ENCODE measurements at places on chromosomes 3 and 15.

DNA sequence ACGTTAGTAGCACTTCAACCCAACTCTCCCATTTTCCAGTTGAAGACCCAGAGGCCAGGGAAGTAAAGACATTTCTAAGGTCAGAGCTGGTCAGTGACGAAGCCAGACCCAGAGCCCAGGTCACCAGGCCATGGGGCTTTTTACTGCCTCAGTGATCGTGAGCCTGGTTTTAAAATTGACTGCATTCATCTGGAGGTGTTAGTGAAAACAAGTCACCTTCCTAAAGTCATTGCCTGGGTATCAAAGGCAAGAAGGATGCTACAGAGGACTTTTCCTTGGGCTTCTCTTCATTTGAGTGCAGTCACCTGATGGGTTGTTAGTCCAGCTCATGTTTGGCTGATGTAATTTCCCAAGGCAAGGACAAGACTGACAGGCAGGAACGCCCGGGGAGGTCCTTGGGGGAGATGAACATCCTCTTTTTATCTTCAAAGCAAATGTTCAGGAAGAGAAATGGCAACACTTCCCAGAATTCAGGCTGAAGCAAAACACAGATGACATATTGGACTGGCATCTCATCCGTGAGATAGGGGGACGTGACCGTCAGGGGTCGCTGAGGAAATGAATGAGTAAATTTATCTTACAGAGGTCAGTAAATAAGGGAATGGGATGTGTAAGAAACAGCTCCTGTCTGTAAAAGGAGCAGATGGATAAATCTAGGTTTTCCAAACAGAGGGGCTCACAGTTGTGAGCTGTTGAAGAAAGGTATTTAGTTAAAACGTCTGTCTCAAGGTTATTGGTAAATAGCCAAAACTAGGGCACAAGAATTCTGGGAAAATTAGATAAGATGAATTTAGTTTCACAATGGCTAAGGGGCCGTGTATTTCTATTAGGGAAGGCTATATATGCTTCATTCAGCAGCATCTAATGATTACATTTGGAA, 201.2 kb downstream of the OPA1 start:
- no peak for DNase-seq

DNA sequence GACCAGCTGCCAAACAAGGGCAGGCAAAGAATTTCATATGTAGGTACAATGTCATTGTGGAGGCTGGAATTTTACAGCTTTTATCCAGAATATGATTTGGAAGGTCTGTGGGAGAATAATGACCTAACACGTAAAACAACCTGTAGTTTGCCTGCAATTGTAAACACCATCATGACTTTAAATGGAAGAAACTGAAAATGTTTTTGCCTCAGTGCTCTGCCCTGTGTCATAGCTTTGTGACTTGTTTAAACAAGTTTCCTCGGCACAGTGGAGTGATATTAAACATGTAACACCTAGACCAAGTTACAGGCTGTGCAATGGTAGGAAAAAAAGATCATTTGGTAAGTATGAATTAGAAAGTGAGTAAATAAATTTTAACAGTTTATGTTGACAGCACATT, 171.6 kb upstream of the MBNL1 start:
- no peak for DNase-seq

DNA sequence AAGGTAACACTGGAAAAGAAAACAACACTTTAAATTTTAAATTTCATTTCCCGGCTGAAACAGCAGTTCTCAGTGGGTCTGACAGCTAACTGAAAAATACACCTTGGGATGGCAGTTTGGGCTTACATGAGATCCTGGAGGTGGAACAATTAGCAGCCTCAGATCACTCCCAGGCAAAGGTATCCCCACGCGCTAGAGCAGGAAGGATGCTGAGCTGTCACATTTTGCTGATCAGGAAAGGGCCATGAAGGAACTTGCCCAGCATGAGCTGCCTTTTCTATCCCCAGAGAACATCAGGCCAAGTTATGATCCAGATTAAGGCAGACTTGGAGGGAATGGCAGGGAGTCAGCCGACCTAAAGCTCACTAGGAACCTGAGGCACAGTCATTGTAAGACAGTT, 204.8 kb upstream of the SLC2A2 start:
- DNase-seq, result no peak

DNA sequence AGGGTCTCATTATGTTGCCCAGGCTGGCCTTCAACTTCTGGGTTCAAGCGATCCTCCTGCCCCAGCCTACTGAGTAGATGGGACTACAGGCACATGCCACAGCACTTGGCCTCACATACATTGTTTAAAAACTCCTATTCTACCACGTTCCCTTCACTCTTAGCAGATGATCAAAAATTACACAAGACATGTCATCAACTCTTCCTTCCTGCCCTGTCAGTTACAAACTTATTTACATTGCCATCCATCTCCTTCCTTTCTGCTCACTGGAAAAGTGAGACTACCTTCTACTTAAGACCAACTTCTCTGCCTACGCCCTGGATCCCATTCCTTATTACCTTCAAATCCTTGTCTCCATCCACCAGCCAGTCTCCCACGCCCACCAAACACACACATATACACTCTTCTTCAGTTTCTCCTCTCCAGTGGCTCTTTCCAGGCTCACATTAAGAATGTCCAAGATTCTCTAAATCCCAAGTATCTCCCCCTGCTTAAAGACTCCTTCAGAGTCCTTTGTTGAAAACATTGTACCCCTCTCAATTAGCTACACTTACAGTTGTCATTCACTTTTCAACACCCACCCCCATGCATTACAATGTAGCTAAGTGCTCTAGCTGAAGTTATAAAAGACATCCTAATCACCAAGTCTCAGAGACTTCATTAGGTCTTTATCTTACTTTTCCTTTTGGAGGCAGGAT, 4.3 kb downstream of the PEAK1 start:
- DNase-seq, result no peak

DNA sequence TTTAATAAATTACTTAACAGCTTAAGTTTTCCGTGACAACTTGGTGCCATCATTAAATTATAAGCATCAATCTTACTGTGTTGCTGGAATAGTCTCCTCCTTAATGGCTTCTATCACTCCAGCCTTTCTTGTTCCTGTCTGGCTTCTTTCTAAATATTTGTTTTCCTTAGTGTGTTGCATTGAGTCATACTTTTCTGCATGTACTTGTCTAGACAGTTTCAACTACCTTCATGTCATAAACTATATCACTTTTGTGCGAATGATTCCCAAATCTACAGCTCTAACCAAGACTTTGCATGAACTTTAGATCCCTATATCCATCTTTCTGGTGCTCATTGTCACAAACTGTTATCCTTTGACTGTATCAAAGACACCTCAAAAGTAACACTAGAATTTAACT, 78.4 kb downstream of the AKAP13 start:
- no peak for DNase-seq

DNA sequence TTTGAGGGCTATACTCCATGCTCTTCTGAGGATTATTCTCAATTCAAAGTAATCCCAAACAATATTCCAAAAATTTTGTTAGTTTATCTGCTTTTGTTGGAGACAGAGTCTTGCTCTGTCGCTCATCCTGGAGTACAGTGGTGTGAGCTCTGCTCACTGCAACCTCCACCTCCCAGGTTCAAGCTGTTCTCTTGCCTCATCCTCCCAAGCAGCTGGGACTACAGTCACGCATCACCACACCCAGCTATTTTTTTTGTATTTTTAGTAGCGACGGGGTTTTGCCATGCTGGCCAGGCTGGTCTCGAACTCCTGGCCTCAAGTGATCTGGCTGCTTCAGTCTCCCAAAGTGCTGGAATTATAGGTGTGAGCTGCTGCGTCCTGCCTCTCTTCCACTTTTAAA, 39.1 kb downstream of the MEF2A start:
- DNase-seq, result no peak

GRCh38 chr3:31979001-31979697, 1.9 kb downstream of the OSBPL10 start:
- no peak for DNase-seq

- peak; percentile 35 for DNase-seq
These were observed 84.5 kb upstream of the SYNPR start for GRCh38 chr3:63193647-63194046.

- no peak for DNase-seq
These were observed 313.4 kb upstream of the NECTIN3 start for GRCh38 chr3:110758208-110758607.

GRCh38 chr3:13621381-13622221, 72.7 kb downstream of the FBLN2 start:
- DNase-seq, result peak; percentile 98

DNA sequence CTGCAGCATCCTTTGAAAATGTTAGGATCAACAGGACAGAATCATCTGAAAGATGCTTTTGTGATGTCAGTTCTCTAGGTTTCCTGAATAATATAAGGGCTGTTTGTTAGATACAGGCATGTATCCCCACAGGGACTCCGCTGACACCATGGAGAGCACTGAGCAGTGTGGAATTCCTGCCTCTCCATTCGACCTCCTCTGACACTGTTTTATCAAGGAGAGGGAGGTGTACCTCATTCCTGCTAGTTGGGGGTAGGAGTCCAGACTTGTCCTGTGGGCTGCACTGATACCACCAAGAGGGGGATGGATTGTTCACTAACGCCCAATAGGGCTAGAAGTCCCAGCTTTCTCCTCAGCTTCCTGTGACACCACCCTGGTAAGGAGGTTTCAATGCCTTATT, 46.6 kb downstream of the LARS2 start:
- DNase-seq, result no peak

DNA sequence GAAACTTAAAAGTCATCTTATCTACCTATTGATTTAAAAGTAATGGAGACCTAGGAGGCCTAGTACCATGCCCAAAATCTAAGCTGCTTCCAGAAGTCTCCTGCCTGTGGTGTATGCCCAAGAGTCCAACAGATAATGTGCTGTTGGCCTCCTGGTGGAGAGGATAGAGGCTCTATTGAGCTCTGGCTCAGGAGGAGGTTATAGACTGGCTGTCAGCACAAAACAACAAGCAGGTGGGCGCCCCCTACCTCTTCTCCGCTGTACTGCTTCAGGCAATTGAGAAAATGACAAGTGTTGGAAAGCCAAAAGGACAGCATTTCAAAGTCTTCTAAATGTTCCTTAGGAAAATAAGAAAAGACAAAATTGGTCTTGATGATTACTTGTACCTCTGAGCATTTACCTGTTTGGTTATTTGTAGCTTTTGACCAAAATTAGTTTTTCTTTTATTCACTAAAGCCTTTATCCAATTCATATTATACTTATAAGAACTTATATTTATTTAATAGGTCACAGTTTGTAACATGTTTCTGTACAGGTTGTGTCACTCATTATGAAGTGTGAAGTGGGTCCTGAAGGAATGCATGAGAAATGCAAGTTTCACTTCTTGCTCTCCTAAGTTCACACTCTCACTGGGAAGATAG, 17.2 kb upstream of the GNB5 start:
- DNase-seq, result peak; percentile 79

DNA sequence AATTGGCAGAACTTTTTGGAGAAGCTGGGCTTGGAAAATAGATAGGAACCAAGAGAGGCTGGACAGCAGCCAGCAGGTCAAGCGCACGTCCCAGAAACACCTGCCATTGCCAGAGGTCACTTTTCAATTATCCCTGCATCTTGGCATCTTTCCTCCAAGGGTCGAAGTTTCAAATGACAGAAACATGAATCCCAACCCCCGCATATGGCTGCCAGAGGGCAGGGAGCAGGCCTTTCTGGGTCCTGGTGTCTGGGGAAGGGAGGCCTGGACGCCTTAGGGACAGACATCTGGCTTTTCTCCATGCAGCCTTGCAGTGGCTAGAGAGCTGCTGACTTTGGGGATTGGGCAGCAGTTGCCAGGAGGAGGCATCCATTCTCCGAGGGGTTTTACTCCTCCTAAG, 164.5 kb upstream of the TPM1 start:
- peak; percentile 24 for DNase-seq

- peak; percentile 19 for DNase-seq
These were observed 62.7 kb downstream of the PXYLP1 start for GRCh38 chr3:141294301-141294700.

GRCh38 chr3:100089812-100090668, 24.3 kb downstream of the FILIP1L start:
- peak; percentile 76 for DNase-seq

- peak; percentile 83 for DNase-seq
These were observed 6.4 kb downstream of the ITGA11 start for GRCh38 chr15:68425428-68426060.

DNA sequence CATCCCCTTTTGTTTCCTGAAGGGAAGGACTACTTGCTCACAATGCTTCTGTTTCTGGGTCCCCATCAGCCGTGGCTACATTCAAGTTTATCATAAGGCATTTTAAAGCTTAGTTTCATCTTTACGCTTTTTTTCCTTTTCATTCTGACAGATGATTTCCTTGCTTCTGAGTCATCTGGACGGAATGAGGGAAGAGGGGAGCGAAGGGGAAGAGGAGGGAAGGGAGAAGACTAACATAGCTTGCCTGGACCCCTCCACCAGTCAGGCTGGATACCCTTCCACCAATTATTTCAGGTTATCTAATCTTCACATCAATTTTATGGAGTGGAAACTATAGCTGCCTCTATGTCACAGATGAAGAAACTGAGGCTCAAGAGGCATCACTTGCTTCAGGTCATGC, 27.6 kb downstream of the FAM3D start:
- peak; percentile 31 for DNase-seq

- no peak for DNase-seq
These were observed 23.8 kb downstream of the USP3 start for GRCh38 chr15:63528138-63528659.

DNA sequence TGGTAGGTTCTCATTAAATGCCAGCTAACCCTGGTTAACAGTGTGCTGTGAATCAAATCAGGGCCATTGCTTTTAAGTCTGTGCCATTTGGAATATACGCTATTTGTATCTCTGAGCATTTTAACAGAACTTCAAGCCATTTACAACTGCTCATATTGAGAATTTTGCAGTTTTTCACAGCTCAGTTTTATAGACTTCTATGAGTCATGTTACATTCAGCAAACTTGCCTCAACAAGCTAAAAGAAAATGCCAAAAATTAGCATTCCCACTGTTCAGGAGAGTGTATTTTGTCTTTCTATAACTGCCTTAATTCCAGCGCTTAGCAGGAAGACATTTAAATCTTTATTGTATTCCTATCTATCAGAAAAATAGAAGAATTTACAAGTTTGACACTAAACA, 196.4 kb downstream of the GBE1 start:
- DNase-seq, result no peak

GRCh38 chr3:52973806-52974205, 72.1 kb downstream of the SFMBT1 start:
- no peak for DNase-seq

DNA sequence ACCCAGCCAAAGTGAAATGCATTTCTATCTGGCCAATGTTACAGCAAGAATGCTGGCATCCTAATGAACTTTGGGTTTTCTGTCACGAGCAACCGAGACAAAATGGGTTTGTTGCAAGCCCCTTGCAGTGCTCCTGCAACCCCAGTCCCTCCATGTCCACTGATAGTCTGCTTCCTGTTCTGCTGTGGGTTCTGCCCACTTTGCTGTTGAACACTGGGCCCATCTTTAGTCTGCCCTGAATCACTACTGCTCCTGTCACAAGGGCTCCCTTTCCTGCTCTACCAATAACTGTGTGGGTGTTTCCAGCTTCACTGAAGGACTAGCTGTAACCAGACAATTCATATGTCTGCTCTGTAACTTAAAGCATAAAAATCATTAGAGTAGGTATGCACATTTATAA, 12.7 kb upstream of the OXSR1 start:
- no peak for DNase-seq

All from RPMI7951 (cell line).